Activated CD8-positive, alpha-beta memory T cell treated with anti-CD3 and anti-CD28 coated beads for 24 hours (primary cell): ENCODE measurements at places on chromosomes 1 and 21.
A peak's percentile ranks its signal among the peaks of the same experiment; 100 is the strongest.

DNA sequence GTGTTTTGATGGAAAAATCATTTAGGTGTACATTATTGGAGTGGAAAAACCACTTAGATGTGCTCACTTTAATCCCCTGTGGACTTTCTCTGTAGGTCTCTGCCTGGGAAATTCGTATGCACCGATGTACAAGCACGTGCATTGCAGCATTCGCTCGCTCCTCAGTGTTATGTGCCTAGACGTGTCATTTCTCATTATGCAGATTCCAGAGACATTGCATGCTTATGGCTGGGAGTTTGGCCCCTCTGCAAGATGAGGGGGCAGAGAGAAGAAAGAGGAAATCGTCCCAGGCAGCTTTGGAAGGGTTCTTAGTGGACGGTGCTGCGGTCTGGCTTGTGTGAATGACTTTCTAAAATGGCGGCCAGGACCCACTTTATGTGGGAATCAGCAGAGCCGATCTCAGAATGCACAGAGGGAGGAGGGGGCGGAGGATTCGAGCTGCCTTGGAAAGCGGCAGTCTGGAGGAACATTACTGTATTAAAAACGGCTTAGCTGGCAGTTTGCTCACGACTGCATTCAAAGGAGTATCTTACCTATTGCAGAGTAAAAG, 2.3 kb downstream of the SPEN start:
- peak; percentile 66 for DNase-seq

DNA sequence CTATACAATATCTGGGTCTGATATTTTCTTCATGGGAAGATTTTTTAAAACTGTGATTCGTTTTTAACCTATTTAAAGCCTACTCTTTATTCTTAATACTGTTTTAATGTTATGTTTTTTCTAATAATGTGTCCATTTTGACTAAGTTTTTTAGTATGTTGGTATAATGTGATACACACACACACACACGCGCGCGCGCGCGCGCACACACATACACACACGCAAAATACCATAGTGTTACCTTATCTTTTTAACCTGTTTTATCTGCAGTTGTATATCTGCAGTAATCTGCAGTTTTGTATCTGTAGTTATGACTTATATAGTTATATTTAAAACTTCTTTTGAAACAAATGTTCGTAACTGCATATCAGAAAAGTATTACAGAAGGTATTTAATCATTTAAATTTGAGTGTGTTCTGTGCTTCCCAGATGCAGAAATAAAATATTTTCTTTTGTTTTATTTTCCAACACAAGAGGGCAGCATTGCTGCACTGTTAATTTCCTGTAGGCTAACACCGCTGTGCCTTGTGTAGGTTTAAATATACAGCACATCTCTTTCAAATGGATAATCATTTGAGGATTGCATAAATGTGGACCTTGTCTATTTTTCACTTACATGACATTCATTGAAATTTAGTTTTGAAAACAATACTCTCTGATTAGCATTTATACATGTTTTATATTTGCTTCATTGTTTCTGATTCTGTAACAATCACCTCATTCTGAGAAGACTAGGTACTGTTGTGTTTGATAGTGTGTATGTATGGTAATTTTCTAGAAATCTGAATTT, 166.1 kb downstream of the PDE4B start:
- no peak for DNase-seq

GRCh38 chr1:152858062-152858461, 1.7 kb upstream of the LCE7A start:
- no peak for DNase-seq

DNA sequence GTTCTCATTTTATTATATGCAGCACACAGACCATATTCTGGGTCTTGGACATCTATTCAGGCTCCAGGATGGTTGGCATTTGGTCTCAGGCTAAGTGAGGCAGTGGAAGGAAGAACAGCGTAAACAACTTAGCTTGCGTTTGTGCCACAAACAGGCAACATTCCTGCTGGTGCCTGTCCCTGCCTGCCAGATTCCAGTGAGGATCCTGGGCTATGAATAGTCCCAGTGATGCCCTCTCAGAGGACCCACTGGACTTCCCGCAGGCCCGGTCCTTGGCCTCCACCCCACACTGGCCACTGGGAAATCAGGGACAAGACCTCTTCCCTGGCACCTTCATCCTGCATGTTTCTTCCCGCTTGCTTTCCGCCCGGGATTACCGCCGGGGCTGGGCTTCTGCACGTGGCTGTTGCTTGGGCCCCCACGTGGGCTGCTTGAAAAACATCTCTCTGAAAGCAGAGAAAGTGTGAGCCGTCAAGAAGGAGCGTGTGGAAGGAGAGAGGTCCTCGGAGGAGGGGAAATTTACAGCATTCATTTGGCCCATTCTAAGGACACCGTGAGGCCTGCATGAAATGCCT, 145.1 kb upstream of the WNT4 start:
- peak; percentile 28 for DNase-seq

DNA sequence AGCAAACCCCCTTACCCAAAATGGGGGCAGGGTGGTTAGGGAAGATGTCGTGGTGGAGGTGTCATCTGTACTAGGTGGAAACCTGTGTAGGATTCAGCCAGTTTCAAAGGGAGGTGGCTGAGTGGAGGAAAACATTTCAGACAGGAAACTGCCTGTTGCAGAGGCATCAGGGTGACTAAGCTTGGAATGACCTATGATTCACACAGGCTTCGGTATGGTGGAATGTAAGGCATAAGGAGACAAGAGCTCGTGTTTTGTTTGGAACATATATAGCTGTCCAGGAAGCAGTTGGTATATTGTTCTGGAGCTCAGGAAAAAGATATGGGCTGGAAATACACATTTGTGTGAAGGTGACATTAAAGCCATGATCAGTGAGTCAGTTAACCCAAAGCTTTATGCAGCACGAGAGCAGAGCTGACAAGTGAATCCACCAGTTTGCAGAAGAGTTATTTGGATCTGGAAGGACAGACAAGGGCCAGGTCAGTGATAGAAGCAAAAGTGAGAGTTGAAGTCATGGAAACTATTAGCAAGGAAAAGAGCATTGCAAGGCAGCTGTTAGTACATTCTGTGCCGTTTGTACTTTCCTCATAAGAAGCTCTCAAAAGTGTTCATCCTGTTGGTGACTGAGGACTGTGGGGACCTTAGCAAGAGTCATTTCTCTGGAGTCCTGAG, 12.2 kb downstream of the UTP25 start:
- DNase-seq = no peak

DNA sequence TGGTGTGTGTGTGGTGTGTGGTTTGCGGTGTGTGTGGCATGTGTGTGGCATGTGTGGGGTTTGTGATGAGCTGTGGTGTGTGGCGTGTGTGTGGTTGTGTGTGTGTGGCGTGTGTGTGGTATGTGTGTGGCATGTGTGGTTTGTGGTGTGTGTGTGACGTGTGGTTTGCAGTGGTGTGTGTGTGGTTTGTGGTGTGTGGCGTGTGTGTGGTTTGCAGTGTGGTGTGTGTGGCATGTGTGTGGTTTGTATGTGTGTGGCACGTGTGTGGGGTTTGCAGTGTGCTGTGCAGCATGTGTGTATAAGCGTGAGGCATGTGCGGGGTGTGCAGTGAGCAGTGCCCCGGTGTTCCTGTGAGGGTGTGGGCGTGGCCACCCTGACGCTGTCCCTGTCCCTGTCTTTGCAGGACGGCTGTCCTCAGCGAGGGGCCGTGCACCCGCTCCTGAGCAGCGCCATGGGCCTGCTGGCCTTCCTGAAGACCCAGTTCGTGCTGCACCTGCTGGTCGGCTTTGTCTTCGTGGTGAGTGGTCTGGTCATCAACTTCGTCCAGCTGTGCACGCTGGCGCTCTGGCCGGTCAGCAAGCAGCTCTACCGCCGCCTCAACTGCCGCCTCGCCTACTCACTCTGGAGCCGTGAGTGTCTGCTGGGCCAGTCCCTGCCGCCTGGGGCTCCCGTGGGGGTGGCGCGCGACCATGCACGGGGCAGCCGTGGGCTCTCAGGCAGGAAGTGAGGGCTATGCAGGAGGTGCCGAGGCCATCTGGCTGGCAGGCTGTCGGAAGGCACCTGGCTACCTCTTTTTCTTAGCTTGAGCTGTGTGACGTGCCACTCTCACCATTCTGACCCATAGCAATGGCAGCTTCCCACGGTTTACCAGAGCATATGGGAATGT, 52.6 kb upstream of the TRAPPC10 start:
- no peak for DNase-seq

DNA sequence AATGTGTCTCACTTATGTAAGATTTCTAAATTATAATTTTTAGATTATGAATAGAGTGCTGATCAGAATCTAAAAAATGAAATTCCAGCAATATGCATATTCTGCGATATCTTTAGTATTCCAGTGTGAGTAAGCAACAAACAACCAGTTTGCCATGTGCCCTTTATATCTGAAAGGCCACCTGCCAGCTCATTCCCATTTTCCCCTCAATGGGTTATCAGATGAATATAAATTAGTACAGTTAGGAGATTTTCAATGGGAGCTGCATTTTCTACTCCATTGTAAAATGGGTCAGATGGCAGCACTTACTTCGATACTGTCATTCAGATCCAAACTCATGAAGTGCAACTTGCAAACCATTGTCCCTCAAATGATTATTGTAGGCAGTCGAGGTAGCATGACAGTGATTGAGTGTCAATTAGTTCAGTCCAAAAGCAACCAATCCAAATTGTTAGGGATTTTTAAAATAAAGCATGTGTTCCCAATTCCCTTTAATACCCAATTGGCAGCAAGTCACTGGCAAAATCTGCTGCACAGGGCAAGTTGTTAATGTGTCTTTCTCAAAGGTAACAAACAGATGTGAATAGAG, 680.3 kb downstream of the LRRIQ3 start:
- no peak for DNase-seq

DNA sequence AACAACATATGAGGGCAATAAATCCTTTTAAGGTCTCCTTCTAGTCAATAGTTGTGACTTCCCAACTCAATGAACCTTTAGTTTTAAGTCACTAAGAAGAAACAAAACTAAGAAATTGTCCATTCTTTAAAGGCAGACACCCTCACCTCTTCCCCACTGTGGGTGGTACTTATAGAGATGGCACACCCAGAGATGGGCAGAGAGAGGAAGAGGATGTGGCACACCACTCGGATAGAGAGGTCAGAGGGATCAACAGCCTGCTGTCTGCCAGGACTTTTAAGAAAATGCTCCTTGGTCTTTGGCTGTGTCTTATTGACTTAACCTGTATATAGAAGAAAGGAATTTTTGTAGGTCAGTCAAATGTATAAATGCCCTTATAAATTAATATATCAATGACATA, 45.1 kb downstream of the FASLG start:
- no peak for DNase-seq

GRCh38 chr21:29306920-29307319, 8.2 kb downstream of the BACH1 start:
- DNase-seq = no peak

GRCh38 chr1:18229625-18230024, 122.0 kb downstream of the IGSF21 start:
- no peak for DNase-seq

- peak; percentile 90 for DNase-seq
Measured at GRCh38 chr21:42337830-42338728, 12.7 kb downstream of the TFF2 start.

DNA sequence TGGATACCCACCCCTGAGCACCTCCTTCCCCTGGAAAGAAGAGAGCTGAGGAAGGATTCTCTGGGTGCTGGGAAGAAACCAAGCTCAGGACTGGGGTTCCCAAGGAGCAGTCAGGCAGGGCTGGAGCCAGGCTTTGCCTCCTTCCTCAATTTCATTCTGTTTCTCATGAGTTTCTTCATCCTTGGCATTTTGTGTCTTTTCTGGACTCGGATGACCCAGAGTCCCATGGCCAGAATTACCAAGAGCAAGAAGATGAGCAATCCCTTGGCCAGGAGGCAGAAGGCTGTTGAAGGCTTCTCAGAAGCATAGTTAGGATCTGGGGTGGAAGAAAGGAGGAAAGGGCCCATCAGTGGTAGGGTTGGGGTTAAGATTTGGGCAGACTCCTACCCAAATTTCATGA, 2.5 kb downstream of the SLAMF9 start:
- DNase-seq = peak; percentile 37

GRCh38 chr1:93143136-93143535, 37.1 kb downstream of the TMED5 start:
- DNase-seq = no peak

DNA sequence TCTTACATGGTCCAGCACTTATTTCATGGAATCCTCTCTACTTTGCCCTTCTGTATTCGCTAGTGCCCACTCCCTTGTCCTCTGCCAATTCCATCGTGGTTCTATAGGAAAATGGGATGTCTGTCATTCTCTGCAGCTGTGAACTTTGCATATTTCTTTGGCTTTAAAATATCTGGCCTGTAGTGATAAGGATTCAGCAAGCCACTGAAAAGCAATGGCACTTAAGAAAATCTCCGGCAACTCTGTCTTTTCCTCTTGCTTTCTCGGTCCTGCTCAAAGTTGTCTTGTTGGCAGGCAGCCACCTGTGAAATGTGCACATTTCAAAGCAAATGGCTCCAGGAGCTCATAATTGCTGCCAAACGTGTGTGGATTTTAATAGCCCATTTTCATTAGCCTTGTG, 91.8 kb downstream of the CHD1L start:
- no peak for DNase-seq

DNA sequence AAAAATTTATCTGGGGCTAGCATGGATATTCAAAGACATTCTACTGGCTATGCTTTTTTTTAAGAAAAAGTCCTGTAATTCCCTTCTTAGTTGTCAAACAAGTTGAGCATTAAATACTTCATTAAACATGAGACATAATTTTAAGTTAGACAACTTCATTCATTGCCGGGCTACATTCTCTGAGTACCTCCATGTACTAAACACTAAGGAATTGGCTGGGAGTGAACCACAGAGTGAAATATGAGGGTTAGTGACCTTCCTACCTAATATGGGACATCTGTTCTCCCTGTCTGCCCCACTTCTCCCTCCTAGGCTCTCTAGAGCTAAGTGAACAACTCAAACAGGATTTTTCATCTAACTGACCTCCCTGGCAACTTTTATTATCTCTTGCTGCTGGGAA, 370.4 kb downstream of the VAV3 start:
- no peak for DNase-seq

DNA sequence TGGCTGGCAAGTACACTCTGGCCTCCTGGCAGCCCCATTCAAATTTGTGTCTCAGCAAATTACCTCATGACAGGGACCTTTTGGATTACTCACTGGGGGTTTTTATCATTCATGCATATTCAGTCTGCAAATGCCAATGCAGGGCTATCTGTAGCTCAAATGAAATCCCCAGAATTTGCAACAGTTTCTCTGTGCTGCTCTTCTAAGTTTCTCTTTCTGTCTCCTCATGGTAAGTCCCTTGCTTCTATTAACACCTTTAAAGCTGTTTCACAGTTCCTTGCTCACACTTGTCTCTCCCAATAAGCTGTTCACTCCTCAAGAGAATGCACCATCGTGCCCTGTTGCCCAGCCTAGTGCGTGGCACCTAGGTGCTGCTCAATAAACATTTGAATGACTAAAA, 3.3 kb upstream of the FAM78B start:
- no peak for DNase-seq

GRCh38 chr1:10759413-10760200, 36.8 kb downstream of the CASZ1 start:
- no peak for DNase-seq

DNA sequence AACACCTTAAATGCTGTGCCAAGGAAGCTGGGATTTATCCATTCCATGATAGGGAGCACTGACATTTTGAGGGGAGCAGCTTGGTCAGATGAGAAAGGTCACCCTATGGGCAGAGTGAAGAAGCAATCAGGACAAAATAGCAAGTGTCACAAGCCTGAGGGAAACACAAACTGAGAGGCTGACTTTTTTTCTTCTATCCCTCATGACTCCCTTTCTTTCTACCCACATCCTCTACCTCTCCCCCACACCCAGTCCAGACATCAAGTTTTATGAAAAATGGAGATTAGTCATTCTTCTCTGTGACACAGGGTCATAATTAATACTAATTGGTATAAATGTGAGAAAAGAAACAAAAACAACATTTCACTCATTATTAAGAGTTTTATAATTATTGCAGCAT, 103.1 kb downstream of the SLC25A24 start:
- DNase-seq = no peak

- DNase-seq = no peak
Measured at GRCh38 chr1:88649932-88650331, 34.1 kb upstream of the PKN2 start.
